Peyer's patch (tissue), 4 donors: ENCODE measurements at places on chromosomes 7 and 10. TPM values are rescaled to one million over a fixed set of nuclear protein-coding genes. Genes with fewer than 3 reads are reported as not detected.

DNA sequence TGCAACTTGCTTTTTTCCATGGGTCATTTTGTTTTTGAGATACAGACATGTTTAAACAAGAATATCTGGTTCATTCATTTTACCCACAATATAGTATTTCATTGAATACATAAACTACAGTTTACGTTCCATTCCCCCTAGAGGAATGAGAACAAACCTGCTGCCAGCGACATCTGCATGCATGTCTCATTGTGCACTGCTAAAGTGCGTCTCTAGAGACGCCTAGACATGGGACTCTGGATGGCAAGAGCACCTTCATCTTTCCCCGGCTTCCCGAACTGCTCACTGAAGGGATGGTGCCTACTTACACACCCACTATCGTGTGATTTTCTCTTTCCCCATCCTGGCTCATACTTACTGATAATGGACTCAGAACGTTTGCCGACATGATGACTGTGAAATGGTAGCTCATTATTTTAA lies 1.2 kb upstream of the ZNF777 start:
- no peak for DNase-seq

DNA sequence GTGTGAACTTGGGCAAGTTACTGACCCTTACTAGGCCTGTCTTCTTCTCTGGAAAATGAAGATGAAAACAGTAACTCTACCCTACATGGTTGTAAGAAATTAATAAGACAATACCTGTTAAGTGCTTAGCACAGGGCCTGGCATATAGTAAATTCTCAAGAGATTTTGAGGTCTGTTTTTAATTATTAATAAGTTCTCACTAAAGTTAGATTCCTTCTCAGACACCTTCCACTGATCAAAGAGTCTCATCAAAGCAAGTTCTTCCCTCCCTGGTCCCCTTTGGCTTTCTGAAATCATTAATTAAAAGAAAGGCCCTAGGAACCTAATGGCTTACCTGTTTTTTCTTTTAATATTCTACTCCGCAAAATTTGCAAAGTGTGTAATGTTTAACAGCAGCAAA lies 4.6 kb downstream of the TMEM140 start:
- no peak for DNase-seq

NEUROD6 gene
- not detected for total RNA-seq

CNPY1 gene
- not detected for total RNA-seq

GRCh38 chr10:98331885-98332284 lies 63.9 kb upstream of the LOXL4 start:
- DNase-seq, result no peak

DNA sequence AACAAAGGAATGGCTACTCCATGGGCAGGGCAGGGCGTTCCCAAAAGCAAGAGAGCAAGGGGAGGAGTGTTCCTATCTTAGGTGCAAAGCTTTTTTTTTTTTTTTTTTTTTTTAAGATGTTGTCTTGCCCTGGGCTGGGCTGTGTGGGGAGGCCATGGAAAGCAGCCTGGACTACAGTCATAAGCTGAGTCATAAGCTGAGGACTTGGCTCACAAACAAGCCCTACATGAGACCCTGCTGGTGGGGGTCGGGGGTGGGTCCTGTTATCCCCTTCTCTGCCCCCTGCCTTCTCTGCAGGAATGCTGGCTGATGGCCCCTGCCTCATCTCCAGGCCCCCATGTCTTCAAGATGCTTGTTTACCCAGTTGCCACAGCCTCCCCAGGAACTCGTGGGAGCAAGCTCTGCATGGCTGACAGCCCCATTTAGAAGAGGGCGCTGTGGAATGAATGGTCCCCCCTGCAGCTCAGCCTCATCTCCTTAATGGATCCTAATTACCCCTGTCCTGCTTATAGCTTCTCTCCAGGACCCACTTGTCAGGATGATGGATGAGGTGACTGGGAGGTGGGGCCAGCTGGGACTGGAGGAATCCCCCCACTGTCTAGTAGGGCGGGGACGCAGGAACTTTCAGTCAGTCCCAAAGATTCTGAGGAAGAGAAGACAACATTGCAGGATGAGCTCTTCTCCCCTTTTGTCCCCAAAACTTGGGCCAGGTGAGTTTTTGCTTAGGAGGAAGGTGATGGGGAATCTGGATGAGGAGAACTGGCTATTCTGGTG lies 340.8 kb upstream of the PODXL start:
- DNase-seq, result no peak

DNA sequence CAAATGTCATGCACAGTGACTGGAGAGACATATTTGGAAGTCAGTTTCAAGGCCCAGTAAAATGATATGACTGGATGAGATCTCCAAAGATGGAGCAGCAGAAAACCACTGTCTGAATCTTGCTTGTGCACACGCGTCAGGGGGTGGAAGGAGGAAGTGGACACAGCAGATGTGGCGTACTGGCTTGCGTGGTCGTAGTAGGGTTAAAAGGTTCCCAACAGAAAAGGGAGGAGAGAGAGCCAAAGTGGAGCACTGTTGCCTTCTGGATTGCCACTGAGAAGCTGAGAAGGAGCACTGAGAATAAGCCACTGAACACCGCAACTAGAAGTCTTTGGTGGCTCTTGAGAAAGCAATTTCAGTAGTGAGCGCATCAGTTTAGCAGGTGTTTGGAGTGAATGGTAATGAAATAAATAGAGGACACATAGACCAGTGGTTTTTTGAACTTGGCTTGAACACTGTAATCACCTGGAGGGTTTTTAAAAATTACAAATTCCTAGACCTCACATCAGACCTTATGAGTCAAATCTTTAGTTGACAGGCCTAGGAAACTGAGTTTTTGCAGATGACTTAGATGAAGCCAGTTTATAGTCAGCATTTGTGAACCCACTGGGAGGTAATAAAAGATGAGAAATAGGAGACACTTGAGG lies 227.3 kb downstream of the PTEN start:
- DNase-seq, result no peak

DNA sequence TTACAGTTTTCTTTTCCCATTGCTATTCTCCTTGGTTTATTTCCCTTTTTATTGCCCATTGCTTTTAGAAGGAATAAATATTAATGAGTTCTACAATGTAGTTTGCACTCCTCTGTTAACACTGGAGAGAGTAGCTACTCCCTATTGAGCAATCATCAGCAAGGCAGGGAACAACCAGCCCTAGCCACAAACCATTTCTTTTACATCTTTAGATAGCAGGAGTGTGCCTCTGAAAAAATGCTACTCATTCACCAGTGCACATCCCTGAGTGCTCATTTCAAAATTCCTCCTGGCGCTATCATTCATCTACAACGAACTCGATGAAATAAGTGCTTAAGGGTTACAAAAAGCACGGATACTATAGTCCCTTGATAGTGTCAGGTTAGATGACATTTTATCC lies 252.9 kb downstream of the THSD7A start:
- no peak for DNase-seq

DNA sequence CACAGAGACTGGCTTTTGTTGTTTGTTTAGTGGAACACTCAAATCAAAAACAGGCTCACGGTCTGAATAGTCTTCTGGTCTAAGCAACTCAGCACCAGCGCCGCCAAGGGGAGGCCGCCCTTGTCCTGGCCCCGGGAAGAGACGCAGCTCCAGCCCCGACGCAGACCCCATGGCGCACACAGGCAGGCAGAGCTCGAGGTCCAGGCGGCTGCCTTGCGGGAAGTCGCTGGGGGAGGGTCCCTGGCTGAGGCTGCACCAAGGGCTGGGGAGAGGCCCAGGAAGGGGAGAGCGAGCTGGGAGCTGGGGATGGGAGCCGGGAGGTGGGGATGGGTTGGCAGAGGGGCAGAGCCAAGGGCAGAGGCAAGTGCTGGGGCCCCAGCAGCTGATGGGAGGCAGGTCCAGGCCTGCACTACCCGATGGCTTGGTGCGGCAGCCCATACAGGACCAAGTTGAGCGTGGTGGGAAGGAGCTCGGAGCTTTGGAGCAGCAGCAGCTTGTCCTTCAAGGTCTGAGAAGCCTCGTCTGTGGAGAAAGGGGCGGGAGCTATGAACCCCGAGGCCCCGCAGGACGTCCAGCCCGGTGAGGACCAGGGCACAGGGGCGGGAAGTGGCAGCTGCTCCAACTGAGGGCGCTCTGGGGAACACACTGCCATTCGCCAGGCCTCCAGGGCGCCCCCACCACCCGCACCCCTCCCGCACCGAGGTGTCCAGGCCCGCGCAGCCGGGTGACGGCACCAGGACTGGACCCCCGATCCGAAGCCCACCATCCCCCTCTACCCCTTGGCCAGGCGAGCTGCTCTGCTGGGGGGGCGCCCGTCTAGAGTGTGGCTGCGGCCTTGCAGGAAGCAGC lies 22.7 kb upstream of the NKX6-2 start:
- DNase-seq, result peak; percentile 37

- no peak for DNase-seq
Observed at GRCh38 chr7:43265139-43265538, 152.7 kb downstream of the HECW1 start.

DNA sequence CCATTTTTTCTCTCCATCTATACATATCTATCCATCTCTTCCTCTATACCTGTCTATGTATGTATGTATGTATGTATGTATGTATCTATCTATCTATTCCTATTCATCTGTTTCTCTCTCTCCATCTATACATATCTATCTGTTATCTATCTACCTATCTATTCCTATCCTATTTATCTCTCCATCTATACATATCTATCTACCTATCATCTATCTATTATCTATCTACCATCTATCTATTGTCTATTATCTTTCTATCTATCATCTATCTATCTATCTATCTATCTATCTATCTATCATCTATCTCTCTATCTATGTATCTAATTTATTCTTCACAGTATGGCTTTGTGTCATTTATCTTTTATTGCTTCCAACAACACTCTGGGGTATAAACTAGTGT lies 1124.4 kb downstream of the TYW1 start:
- DNase-seq, result no peak
